ENCODE measurements at places on chromosomes 11 and 22.

DNA sequence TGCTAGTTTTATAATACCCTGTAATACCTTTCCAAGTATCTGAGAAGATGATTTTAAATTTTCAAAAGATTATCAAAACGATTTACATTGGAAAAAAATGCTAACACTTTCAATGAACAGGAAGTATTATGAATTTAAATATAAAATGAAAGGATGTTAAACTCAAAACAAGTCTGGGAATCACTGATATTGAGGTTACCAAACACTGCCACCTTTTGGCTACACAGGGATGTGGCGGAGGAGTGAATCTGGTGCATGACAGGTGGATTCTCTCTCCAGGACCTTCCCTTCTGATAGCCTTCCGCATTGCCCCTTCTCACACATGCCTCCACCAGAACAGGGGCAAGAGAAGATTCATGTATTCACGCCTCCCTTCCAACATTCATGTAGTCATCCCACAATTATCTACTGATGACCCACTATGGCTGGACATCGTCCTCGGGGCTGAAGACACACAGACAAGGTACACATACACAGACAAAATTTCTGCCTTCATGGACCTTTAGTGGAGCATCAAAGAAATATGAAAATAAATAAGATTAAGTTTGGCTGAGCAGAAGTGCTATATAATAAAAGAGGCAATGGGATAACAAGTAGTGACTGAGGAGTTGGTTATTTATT lies 34.7 kb downstream of the ATG16L2 start:
- no peak for DNase-seq

GRCh38 chr11:115384236-115384635 lies 120.0 kb downstream of the CADM1 start:
- DNase-seq = no peak

DNA sequence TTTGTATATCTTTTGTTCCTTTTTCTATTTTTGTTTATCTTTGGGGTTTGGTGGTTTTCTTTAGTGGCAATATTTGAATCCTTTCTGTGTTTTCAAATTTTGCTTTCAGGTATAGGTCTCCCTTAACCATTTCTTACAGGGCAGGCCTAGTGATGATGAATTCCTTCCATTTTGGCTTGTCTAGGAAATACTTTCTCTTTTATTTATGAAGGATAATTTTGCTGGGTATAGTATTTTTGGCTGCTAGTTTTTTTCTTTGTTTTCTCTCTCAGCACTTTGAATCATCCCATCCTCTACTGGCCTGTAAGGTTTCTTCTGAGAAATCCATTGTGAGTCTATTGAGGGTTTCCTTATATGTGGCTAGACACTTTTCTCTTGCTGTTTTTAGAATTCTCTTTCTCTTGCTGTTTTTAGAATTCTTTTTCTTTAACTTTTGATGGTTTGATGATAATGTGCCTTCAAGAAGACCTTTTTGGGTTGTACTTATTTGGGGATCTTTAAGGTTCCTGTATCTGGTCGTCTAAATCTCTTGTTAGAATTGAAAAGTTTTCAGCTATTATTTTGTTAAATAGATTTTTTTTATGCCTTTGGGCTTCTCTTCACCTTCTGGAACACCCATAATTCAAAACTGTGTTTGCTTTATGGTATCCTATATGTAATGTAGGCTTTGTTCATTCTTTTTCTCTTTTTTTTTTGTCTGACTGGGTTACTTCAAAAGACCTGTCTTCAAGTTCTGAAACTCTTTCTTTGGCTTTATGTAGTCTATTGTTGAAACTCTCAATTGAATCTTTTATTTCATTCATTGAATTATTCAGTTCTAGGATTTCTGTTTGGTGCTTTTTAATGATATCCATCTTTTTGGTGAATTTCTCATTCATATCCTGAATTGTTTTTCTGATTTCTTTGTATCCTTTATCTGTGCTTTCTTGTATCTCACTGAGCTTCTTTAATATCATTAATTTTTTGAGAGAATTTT lies 24.5 kb downstream of the CFAP300 start:
- DNase-seq = no peak

DNA sequence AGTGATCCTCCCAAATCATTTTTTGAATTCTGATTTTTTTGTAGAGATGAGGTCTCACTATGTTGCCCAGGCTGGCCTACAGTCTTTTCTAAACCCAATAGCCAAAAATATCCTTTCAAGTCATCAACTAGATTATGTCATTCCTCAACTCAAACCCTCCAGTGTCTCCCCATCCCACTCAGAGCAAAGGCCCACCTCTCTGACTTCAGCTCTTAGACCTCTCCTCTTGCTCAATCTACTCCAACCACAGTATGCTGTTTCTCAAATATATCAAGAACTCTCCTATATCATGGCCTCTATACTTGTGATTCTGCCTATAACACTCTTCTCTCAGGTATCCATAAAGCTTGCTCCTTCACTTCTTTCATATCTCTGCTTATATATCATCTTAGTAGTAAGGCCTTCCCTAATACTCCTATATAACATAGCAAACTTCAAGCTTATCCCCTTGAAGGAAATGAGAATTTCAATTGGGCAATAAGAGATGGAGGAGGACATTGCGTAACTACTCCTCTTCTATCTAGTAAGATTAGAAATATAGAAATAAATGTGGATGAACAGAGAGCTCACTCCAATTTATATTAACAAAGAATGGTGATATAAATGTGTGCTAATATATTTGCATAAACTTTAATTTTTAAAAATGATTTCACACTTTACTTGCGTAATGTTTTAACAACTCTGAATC lies 24.5 kb downstream of the DLG2 start:
- DNase-seq = no peak

DNA sequence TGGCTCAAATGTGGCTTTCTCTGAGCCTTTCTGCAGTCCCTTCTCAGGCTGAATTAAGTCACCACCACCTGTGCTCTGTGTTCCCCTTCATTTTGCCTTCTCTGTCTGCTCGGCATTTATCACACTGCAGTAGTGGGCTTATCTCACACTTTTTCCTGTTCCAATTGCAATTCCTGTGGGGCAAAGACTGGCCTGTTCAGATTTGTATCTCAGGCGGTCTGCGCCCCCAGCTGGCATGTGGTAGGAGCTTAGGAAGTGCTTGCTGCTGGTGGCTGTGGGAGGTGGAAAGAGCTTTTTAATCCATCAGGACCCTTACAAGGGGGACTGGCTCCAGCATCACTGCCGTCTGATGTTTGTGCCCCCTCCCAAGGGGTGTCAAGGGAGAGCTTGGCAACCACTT lies 21.2 kb downstream of the BMAL1 start:
- no peak for DNase-seq

- no peak for DNase-seq
These were observed 321.6 kb downstream of the AASDHPPT start for GRCh38 chr11:106399076-106399511.

- DNase-seq = no peak
These were observed 21.4 kb downstream of the CREB3L1 start for GRCh38 chr11:46298699-46299433.

DNA sequence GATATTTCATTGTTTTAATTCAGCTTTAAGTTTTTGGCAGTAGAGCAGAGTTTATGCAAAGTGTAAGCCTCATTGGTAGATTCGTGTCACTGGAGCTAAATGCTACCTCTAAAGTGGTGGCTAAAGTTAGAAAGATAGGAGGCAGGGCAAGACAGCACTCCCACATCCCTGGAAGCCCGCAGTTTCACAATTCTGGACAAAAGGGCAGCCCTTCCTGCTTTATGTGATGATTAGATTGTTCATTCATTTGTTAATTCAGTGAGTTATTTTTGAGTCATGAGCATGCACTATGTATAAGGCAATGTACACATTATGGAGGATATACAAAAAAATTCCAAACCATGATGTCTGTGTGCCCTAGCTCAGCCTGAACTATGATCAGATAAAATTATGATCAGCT lies 52.1 kb upstream of the EIF3M start:
- no peak for DNase-seq

DNA sequence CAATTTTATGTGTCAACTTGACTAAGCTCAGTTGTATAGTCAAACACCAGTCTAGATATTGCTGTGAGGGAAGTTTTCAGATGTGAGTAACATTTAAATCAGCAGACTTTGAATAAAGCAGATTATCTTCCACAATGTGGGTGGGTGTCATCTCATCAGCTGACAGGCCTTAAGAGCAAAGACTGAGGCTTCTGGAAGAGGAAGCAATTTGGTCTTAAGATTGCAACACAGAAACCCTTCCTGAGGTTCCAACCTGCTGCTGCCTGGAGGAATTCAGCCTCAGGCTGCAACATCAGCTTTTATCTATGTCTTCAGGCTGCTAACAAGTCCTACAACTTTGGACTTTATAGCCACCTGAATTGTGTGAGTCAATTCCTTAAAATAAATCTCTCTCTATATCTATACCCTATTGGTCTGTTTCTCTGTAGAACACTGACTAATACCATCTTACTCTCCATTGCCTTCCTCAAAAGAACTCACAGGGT lies 277.2 kb upstream of the PLET1 start:
- DNase-seq = no peak

DNA sequence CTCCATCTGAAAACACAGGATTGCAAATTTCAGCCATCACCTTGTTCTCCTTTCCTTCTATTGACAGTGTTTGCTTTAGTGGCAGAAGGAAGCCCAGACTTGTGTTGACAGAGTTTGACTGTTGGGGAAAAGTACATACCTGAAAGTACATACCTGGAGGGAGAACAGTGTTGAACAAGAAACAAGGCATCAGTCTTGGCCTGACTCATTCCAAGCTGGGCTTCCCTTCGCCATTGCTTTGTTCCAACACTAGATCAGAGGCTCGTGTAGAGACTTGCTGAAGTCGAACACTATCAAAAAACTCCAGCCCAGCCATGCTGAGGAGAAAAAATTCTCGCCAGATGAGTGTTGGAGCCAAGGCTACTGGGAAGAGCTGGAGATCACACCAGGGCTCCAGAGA lies 133.4 kb downstream of the BBOX1 start:
- no peak for DNase-seq

- DNase-seq = no peak
These were observed 2.7 kb upstream of the MYRF start for GRCh38 chr11:61749591-61750217.

DNA sequence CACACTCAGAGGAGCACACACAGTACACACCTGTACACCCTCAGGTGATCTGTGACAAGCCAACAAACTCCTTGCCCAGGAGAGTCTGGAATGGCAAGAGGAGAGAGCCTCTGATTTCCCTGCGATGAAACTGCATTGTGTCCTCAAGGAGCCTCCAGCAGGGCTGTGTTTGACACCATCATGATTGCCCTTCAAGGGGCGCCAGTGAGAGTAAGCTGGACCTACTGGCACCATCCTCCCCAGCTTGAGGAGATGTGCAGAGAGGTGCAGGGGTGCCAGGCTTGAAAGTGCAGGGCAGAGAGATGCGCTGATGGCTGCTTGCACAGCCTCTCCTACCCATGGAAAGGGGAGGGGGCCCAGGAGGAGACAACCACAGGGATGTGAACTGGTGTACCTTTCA lies 188.8 kb upstream of the CADM1 start:
- no peak for DNase-seq

DNA sequence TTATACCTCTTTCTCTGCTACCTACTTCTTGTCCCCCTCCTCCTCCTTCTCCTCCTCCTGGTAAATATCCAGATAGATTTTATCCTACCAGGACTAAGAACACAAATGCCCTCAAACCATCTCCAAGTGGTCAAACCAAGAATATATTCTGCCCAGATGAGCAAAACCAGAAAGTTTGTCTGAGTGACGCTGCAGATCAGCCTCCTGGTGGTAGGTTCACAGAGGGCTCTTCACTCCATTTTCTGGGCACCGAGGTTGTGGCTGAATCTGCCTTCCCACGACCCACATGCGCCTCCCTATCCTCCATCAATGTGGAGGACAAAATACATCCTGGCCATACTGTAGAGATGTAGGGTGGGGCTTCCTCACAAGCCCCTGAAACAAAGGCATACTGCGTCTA lies 543.6 kb downstream of the MN1 start:
- DNase-seq = no peak

DNA sequence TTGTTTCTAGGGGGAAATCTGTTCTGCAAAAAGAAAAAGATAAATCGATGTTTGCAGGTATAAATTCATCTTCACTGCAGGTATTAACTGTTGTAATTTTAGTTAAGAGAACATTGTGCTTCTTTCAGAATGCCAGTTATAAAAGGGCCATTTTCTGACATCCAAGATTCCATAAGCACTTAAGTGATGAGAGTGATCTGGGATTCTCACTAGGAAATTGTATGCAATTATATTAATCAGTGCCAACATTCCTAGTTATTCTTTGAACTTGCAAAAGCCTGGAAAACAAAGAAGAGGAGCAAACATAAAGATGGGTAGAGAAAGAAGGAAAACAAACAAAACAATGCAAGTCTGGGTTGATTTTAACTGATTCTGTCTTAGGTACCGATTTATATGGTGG lies 5.4 kb downstream of the DDI1 start:
- no peak for DNase-seq

- peak; percentile 8 for DNase-seq
These were observed at the start of gene GAL3ST1 for GRCh38 chr22:30574095-30574981. GAL3ST1 (minus strand) TSS chr22:30574665; CDS start chr22:30557392, 17,273 bp downstream.

- no peak for DNase-seq
These were observed 31.7 kb upstream of the SORL1 start for GRCh38 chr11:121420398-121420797.

GRCh38 chr11:119470317-119471291 lies 47.6 kb upstream of the THY1 start:
- no peak for DNase-seq

GRCh38 chr11:29022676-29023075 lies 914.5 kb downstream of the METTL15 start:
- no peak for DNase-seq

DNA sequence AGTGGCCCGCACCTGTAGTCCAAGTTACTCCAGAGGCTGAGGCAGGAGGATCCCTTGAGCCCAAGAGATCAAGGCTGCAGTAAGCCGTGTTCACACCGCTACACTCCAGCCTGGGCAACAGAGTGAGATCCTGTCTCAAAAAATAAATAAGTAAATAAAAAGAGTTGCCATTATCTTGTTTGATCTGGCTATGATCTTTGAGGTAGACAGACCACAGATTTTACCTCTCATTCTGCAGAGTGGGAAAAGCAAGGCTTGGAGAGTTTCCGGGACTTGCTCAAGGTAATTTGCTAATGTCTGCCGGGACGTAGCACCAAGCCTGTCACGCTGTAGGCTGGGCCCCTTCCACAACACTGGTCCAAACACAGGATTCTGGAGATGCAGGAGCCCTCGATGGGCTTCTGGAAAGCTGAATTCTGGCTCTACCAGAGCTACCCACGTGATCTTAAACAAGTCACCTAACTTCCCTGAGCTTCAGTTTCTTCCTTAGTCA lies 6.8 kb downstream of the GRAP2 start:
- DNase-seq = no peak

DNA sequence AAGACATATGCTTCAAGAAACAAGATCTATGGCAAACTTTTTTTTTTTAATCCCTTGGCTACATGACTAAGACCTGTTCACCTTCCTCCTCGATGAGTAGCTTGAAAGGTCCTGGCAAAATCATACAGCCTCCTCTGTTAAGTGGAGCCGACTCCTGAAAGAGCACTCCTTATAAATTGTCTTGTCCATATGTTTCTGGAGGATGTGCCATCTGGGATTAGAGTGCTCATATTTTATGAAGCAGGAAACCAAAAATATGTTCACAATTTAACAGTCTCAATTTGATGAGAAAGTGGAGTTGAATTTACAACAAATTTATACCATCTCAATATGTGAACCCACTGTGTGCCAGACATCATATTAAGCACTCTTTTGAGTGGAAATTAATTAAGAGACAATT lies 912.1 kb upstream of the FAT3 start:
- no peak for DNase-seq

GRCh38 chr11:59138643-59139042 lies 4.0 kb upstream of the FAM111A start:
- DNase-seq = no peak

GRCh38 chr22:20173246-20173645 lies 22.4 kb upstream of the CCDC188 start:
- DNase-seq = no peak

GRCh38 chr22:41127451-41127850 lies 35.1 kb downstream of the EP300 start:
- DNase-seq = no peak
